ENCODE measurements at places on chromosomes 16 and 17. TPM values are rescaled to one million over a fixed set of nuclear protein-coding genes. Genes with fewer than 3 reads are reported as not detected.

DNA sequence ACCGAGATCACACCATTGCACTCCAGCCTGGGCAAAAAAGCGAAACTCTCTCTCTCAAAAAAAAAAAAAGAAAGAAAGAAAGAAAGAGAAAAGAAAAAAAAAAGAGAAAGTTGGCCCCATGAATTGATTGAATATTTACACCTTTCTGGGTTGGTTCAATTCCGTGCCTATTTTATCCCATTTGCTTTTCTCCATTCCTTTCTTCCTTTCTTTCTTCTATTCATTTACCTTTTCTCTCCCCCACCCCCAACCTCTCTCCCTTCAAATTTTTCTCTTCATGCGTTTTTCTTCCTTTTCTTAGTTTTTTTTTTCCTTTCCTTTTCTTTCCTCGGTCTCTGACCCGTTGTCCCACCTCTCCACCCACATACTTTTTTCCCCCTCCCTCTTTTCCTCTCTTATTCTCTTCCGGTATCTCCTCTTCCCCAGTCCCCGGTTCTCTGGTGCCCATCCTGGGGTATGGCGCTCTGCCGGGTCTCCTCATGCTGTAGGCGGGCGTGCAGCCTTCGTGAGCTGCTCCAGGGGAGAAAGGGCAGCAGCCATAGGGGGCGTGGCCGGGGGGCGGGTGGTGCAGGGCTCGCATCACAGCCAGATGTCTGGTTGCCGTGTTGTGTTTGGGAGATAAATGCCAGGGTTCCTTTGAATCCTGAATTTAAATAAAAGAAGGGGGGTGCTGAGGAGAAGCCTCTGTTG is 5.3 kb upstream of the COL1A1 start:
- DNase-seq = no peak

GRCh38 chr16:22123146-22123545 is 30.8 kb downstream of the VWA3A start:
- DNase-seq = no peak

DNA sequence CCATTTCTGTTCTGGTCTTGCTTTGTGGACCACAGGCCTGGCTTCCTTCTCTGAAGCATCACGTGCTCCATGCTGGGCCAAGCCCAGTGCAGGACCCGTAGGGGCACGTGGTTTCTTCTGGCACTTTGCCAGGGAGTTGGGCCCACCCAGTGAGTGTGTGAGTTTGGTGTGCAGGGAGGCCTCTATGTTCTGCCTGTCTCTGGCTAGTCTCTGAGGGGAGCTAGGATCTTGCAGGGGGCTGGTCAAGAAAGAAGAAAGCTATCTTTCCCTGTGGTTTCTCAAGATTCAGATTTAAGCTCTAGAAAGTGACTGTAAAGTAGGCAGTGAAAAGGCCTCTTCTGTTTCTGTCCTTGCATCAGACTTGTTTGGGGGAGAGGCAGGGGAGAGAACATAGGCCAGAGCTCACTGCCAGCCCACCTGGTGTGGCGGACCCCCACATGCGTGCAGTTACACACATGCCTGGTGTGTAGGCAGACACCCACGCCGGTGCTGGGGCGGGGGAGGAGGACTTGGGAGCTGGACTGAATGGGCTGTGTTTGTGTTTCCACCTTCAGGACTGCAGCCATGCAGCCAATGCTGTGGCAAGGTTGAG is 11.8 kb downstream of the LASP1 start:
- DNase-seq = no peak

- no peak for DNase-seq
Observed at GRCh38 chr16:12320298-12320706, 343.8 kb downstream of the SNX29 start.

DNA sequence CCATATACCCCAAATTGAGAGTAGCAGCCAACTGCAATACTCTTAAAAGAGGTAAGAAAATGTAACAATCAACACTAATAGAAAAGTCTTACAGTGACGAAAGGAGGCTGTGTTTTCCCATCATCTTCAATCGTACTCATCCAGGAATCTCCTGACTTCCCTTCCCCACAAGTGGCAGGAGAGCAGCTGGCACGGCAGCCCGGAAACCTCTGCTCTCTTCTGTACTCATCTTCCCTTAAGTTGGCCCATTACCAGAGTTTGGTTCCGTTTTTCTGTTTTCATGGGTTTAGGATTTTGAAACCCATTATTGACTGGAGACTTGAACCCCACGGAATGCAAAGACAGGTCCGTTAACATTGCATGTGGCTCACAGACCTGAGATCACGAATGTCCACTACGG is 11.7 kb upstream of the CD300H start:
- no peak for DNase-seq

- DNase-seq = no peak
Observed at GRCh38 chr17:79395066-79395465, 215.8 kb downstream of the RBFOX3 start.

DNA sequence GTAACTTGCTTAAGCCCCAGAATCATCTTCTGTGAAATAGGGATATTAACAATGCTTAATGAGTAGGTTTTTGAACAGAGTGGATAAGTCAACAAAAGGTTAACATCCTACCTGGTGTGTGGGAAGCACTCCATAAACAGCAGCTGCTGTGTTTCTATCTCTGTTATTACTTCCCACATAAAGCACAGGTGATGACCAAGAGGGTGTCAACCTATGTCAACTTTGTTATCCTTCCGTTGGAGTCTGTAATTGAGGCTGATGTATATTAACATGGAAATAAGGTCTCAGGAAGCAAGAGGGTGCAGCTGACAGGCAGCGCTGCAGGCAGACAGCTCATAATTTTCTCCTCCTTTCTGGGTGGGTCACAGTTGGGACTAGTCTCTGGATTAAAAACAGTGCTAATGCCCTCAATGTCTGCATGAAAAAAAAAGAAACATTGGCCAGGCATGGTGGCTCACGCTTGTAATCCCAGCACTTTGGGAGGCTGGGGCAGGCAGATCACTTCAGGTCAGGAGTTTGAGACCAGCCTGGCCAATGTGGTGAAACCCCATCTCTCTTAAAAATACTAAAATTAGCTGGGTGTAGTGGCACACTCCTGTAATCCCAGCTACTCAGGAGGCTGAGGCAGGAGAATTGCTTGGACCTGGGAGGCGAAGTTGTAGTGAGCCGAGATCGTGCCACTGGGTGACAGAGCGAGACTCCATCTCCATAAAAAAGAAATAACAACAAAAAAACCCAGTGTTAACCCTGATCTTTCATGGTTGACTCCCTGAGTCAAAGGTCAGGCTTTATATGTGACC is 269.6 kb downstream of the SNX29 start:
- DNase-seq = no peak

DNA sequence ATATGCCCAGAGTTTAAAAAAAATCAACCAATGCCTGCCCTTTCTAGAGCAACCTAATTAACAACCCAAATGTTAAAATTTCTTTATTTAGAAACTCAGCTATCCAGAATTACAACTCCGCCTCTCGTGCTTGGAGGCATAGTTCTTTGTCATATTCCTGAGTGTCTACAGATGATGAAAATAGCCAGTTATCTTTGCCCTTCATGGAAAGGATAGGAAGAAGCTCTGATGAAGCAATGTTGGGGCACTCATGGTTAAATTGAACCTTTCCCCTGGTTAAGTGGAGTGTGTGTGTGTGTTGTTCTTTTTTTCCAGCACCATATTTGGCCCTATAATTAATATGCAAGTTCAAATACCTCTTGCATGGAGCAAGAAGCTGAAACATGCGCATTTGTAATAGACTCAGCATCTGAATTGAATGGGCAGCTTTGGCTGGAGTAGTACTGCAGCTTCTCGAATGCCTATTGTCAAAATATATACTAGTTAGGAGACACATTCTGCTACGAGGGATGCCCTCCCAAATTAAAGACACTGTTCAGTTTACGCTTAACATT is 506.2 kb downstream of the WWOX start:
- no peak for DNase-seq

- DNase-seq = no peak
Observed at GRCh38 chr16:73890186-73891128, 406.2 kb upstream of the PSMD7 start.

- peak; percentile 81 for DNase-seq
Observed at GRCh38 chr17:57293077-57293476, 36.8 kb downstream of the MSI2 start.

GRCh38 chr16:69922200-69922599 is 28.9 kb upstream of the CLEC18A start:
- no peak for DNase-seq

- no peak for DNase-seq
Observed at GRCh38 chr17:9672266-9672665, 26.9 kb downstream of the USP43 start.

- DNase-seq = no peak
Observed at GRCh38 chr17:77691216-77692085, 267.1 kb upstream of the TNRC6C start.

DNA sequence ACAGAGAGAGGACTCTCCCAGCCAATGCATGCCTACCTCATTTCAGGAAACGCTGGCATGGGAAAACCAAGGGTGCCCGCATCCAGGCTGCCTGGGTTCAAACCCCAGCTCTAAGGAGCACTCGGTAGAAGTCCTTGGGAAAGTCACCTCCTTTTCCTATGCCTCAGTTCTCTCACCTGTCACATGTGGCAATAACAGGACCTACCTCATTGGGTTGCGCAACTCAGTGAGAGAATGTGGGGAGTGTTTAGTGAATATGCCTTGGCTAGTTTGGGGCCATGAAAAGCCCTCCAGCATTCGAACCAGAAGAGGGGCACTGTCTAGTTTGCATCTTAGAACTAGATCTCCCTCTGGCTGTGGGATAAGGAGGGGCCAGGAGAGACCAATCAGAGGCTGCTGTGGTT is 9.0 kb upstream of the NXPH3 start:
- DNase-seq = peak; percentile 24

DNA sequence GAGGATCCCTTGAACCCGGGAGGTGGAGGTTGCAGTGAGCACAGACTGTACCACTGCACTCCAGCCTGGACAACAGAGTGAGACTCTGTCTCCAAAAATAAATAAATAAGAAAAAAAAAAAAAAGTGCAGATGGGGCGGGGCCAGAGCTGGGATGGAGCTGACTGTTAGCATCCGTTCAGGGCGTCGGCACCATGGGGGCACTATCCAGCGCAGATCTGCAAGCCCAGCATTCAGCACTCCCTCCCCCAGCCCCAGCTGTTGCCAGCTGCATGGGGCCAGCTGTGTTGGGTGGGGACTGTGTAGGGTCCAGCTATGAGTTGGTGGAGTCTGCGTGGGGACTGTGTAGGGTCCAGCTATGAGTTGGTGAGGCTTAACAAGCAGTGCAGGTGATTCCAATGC is 13.3 kb downstream of the GPRC5C start:
- no peak for DNase-seq

DNA sequence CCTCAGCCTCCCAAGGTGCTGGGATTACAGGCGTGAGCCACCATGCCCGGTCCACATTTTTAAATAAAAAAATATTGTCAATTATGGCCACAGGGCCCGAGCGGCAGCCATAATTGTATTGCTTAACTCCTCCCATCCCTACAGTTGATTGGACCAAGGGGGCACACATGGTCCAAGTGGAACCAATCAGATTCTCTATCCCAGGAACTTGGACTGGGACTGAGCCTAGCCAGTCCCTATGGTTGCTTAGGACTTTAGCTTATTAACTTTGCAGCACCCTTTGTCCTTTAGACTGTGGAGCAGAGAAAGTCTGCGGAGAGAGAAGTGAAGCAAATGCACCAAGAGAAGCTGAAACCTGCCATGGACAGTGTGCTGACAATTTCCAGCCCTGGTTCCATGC is 5.5 kb upstream of the RDM1 start:
- no peak for DNase-seq

GRCh38 chr16:31488468-31489297 is 5.8 kb downstream of the SLC5A2 start:
- no peak for DNase-seq

DNA sequence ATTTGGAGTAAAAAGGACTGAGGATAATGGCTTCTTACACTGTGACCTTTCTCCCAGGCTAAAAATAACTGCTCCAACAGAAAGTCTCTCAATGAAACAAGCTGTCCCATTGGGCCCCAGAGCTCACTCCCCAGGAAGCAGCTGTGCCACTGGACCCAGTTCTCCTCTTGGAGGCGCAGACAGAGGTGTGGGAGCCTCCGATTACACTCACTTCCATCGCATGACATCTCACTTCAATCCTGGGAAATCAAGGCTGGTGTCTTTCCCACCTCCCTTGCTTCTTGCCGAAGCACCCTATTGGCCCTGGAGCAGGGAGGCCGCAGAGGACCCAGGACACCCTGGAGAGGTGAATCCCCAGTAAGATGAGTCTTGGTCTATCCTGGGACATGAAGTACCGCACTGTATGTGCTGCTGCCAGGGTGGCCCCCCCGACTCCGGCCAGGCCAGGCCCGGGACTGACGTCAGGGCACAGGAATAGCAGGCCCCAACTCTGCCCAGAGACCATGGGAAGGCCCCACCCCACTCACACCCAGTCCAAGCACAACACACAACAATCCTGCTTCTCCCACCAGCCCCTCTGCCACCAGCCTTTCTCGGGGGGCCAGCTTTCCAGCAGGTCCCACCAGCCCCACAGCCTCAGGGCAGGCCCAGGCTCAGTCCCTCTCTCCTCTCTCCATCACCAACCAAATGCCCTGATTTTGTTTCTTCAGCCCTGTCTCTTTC is 29.5 kb downstream of the SRL start:
- DNase-seq = no peak

- DNase-seq = no peak
Observed at GRCh38 chr16:28289048-28289447, 3.3 kb upstream of the SBK1 start.

DNA sequence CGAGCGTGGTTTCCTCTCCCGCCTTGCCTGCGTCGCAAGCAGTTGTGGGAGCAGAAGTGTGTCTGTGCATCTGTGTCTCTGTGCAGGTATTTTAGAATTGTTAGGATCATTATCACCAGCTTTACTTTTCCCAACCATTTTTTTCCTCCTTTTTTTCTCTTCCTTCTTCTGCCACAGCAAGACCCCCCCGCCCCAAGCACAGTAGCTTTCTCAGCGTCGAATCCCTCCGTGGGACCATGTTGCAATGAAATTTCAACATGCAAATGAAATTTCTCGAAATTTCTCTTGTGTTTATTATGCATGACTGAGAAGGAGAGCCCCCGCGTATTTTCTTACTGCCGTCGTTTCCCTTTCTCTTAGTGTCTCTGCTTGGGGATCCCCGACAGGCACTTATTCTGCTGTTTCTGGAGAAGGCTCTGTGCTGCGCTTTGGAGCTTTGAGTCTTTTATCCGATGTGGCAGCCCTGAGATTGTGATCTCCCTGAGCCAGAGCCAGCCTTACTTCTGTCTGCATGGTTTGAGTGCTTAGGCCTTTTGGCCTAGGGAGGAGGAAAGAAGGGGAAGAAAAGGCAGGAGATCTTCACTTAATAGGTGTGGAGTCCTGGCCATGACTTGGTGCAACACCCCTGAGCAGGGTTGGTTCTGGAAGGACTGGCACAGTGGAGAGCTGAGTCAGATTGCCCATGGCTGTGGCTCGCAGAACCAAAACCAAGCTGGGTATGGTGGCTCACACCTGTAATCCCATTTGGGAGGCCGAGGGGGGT is 5.0 kb downstream of the ARMC7 start:
- DNase-seq = no peak

Gene PPY
- not detected for total RNA-seq

Gene BCKDK
- total RNA-seq = 80.6 TPM

Gene ATP2C2
- total RNA-seq = 56.1 TPM

Gene ZNRF1
- total RNA-seq = 15.6 TPM

Gene RTN4RL1
- total RNA-seq = 8.3 TPM

Gene CSHL1
- total RNA-seq = 0.34 TPM

Gene EVPLL
- 1.7 TPM for total RNA-seq

Gene CRISPLD2
- total RNA-seq = 186 TPM
